ENCODE measurements at places on chromosomes 3 and 15.

DNA sequence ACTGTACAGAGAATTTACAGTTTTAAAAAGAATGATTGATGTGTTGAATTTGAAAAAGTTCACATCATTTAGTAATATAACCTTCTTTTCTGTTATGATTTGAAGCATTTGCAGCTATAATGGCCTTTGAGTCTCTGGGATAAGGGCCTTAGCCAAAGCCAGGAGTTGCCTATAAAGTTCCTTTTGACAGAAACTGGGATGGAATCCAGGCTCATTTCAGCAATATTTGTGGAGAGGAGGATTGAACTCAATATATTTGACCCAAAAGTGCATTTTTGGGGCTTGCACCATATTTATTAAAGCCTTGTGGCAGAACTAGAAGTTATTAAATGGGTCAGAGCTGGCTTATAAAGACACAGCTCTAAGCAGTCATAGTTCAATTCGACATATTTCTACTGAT lies 348.7 kb upstream of the EPHA3 start:
- DNase-seq = no peak

GRCh38 chr15:64089543-64090280 lies 3.9 kb downstream of the CIAO2A start:
- DNase-seq = no peak

GRCh38 chr3:113292933-113293332 lies 81.6 kb downstream of the BOC start:
- no peak for DNase-seq

DNA sequence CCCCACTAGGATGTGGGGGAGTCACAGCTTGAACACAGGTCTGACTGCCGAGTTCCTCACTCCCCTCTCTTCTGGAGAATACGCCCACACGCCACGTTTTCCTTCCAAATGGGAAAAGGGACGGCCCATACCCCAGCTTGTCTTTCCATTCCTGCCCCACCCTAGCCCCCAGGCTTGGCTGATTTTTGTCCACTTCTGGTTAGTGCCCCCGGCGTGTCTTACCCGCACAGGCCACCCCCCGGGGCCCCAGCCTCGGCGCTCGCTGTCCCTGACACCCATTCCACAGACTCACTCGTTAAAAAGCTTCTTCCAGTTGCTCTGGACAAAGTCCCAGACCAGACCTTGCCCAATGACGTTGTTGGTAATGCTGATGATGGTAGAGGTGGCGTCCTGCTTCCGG lies 14.5 kb downstream of the MESP2 start:
- DNase-seq = no peak

GRCh38 chr3:59064276-59064675 lies 14.5 kb upstream of the CFAP20DC start:
- no peak for DNase-seq

DNA sequence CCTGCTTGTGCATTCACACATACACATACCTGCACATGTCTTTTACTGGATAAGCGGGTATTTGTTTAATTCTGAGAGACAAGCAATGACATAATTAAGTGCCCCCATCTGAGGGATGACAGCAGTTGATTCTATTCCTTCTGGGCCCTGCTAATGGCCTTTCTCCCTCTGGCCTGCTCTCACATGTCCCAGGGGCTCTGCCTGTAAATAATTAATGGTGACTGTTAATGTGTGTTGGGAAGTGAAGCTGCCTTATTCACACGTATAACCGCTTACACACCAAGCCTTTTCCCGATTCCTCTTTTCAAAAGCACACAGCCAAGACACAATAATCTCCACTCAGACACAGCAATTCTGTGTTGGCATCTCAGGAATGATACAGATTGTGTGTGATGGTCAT lies 47.8 kb downstream of the LRRK1 start:
- no peak for DNase-seq

DNA sequence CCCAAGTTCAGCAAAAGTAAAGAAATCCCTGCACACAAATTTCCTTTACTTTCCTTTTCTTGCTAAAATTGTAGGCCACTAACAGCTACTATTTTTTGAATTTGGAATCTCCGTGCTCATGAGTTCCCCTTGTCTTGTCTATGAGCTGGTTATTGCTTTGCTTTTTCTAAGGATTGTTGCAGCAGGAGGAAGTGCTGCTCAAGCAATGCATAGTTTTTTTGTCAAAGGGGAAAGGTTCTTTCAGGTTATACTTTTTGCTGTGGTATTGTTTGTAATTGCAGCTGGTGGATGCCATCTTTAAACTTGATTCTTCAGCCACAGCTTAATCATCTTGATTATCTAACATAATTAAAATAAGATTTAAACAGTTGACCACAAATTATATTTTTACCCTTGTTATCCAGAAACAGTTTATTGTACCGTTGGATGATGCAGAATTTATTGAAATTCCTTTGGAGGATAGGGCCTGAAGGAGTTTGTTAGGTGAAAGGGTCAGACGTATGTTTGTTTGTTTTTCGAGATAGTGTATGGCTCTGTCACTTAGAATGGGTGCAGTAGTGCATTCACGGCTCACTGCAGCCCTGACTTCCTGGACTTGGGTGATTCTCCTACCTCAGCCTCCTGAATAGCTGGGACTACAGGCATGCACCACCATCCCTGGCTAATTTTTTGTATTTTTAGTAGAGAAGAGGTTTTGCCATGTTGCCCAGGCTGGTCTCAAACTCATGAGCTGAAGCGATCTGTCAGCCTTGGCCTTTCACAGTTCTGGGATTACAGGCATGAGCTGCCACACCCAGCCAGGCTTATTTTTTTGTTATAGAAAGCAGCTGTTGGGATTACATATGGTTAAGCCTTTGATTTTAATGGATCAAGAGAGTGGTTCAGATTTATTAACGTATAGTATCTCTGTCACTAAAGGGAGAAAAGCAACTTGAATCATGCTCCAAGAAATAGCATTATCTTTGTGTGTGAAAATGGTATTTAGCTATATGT lies 11.7 kb downstream of the MGA start:
- DNase-seq = no peak

DNA sequence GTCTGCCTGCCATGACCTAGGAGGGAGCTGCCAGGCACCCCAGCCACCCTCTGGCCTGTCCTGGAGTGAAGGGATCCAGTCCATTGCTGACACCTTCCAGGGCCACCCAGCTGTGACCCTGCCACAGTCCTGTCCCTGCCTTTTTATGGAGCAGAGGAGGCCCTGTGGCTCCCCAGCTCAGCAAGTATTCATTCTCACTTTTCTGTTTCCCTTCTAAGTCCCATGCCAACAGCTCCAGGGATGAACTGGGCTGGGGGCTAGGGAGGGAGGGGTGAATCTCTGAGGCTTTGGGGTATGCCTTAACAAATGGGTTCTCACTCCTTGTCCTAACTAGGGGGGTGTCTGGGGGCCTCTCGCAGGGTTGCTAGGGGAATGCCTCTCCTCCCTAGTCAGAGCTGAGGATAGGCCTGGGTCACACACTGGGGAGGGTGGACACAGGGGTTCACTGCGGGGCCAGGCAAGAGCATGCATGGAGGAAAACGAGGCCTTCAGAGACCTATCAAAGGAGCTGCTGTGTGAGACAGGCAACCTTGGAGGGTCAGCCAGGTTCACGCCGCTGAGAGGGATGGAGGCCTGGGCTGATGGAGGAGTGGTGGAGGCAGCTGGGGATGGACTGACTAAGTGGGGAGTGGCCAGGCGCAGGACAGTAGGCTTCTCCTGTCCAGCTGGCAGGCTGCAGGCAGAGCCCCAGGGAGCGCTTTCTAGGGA lies 31.8 kb downstream of the EPHB3 start:
- no peak for DNase-seq

DNA sequence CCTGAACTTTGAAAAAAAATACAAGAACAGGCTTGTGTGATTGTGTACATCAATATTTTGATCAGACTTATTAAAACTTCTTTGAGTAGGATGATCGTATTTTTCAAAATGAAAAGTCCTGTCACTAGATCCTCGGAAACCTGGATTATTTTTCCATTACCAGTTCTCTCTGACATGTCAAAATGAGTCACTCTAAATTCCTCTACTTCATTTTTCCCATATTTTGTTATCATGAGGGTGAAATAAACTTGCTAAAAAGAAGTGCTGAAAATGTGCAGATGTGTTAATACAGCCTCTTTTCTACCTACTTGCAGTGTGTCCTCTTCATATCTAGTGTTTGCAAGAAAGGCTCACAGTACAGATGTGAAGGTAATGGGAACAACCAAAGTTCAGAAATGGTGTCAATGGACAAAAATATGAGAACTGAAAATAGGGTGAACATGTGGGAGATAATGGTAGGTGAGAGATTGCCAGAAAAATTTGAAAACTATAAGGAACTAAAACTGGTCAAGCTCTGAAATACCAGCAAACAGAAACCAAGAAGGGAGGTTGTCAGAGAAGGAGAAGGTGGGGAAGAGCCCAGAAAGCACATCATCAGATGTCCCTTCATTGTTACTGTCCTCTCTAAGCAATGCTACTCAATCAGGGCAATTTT lies 108.2 kb downstream of the EOMES start:
- DNase-seq = no peak

GRCh38 chr3:149588909-149589308 lies 68.9 kb downstream of the WWTR1 start:
- no peak for DNase-seq

GRCh38 chr3:169179321-169179720 lies 484.2 kb downstream of the MECOM start:
- DNase-seq = no peak

Data from CD4-positive, alpha-beta T cell treated with Interleukin-12 subunit alpha and Interleukin-12 subunit beta, for 1 hour (primary cell).